ENCODE measurements at places on chromosomes 5 and 9.

DNA sequence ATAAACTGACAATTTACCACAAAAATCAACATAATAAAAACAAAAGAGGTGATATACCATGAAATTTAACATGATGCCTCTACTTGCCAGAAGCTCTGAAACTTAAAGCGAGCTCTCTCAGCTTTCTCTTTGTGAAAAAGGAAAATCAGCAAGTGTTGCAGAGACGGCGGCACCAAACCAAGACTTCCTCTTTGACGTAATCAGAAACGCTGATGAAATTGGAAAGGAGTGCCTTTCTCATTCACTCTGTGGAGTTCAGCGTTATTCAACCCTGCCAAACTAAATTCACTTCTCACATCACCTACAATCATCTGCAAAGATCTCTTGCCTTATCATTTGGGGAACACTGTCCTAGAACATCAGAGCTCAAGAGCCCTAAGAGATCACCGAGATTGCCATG, 32.2 kb downstream of the ANXA6 start:
- DNase-seq = no peak

GRCh38 chr5:82387001-82387818, 109.1 kb upstream of the RPS23 start:
- no peak for DNase-seq

DNA sequence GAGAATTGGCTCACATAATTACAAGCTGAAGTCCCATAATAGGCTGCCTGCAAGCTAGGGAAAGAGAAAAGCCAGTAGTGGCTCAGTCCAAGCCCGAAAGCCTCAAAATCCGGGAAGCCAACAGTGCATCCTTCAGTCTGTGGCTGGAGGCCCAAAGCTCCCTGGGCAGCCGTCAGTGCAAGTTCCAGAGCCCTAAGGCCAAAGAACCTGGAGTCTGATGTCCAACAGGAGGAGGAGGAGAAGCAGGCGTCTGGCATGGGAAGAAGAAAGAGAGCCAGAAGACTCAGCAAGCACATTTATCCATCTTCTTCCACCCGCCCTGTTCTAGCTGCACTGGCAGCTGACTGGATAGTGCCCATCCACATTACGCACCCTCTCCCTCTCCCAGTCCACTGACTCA, 213.4 kb downstream of the GAS1 start:
- no peak for DNase-seq

DNA sequence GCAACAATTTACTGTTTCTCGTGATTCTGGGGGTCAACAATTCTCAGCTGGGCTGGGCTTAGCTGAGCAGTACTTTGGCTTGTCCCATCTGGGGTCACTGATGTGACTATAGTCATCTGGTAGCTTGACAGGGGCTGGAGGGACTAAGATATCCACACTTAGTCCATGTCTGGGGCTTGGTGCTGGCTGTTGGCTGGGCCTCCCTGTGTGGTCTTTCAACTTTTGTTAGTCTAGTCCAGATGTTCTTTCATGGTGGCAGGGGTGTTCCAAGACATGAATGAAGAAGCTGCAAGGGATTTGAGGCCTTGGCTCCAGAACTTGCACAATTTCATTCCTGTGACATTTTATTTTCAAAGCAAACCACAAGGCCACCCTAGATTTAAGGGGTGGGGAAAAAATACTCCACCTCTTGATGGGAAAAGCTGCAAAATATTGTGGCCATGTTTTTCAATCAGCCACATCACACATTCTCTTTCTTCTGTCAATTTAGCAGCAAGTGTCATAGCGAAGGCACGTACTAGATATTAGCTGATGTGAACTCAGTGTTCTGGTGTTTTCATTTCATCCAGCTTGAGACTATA, 59.2 kb downstream of the TSSK1B start:
- no peak for DNase-seq

DNA sequence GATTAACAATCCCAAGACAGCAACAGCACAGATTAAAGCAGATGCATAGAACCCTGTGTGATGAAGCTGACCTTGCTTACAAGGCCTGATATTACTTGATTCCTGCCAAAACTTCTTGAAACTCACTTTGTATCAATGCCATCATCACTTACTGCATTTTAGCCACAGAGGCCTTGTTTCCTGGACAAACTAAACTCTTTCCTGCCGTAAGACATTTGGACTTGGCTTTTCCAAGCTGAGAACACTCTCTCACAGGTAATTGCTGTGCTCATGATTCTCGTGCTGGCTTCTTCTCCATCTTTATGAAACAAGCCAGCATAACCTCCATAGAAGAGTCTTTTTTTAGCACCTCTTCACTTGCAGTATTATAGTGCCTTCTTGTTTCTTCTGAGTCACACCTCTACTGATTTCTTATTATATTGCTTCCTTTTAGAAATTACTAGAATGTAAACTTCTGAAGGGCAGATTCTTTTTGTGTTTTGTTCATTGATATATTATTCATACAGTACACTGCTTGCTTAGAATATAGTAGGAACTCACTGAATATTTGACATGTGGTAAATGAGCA, 456.5 kb upstream of the ZNF608 start:
- DNase-seq = no peak

GRCh38 chr5:116272281-116272941, 187.6 kb downstream of the COMMD10 start:
- DNase-seq = no peak

- no peak for DNase-seq
Measured at GRCh38 chr5:128038643-128039042, 44.9 kb upstream of the SLC12A2 start.

DNA sequence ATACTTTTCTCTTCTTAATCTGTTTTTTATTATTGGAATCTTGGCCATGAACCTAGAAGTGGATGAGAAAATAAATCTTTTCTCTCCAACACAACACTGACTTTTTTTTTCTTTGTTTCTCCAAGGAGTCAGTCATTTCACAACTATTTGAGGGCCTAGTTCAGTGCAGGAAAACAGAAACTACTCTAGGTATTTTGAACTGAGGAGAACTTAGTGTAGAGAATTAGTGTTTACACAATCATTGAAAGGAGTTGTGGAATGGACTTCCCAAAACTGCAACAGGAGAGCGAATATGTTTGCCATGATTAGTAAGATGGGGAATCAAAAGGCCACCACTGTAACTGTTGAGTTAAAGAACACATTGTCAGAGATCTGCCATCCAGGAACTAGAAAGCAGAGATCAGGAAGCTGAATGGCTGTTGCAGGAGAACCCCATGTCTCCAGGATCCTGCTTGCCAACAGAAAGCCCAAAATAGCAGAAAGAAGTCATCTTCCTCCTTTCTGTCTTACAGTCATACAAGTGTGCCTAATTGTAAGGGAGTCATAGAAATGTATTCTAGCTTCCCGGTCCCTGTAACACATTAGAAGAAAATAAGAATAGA, 20.3 kb upstream of the PCDH1 start:
- DNase-seq = no peak

DNA sequence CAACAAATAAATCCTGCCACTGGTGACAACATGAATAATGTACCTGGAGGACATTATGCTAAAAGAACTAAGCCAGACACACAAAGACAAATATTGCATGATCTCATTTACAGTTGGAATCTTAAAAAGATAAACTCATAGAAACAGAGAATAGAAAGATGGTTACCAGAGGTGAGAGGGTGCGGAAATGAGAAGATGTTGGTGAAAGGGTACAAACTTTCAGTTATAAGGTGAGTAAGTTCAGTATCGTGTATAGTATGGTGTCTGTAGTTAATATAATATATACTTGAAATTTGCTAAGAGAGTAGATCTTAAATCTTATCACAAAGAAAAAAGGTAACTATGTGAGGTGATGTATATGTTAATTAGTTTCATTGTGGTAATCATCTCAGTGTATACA, 63.3 kb downstream of the PRRC1 start:
- no peak for DNase-seq

- no peak for DNase-seq
Measured at GRCh38 chr5:160903551-160903950, 51.5 kb upstream of the ATP10B start.

DNA sequence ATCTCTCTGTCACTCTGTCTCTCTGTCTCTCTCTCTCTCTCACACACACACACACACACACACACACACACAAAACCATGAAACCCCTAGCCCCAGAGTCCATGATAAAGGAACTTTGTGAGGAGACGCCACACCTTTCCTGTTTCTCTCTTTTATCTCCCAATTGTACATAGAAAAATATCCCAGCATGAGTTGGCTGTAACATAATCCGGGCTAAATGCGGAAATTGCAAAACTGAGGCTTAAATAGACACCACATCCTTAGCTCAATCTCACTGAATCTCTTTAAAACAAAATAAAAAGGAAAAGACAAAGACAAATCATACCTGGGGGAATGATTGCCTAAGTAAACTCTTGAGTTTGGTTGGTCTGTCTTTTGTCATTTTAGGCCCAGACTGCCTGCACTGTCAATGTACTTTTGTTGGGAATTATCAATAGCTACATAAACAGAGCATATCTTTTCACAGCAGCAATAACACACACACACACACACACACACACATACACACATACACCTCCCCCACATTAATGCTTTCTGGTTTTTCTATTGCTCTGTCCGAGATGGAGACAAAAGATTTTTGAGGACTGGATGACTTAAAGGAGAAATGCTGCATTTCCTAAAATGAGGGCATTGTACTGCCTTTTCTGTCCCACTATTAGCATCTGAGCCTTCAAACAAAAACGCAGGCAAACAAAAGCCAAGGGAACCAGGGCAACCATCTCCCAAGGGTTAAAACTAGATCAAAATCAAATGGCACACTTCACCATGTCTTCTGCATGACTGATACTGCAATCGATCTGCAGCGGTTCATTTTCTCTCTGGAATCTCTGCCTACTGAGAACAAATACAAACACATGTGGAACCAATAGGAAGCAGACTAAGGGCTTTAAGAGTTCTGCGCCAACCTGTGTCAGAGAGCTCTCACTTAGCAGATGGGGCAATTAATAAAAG, 321.5 kb downstream of the NFIB start:
- no peak for DNase-seq

DNA sequence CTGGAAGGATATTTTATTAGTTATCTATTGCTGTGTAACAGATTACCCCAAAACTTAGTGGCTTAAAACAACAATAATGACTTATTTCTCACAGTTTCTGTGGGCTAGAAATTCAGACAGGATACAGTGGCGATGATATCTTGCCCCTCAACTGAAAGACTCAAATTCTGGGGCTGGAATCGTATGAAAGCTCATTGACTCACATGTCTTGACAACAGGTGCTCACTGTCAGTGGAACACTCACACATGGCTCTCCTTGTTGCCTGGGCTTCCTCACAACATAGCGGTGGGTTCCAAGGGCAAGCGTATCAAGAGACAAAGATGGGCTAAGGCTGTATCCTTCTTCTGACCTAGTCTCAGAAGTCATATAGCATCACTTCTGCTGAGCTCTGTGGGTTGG, 3.7 kb upstream of the GNPDA1 start:
- no peak for DNase-seq

DNA sequence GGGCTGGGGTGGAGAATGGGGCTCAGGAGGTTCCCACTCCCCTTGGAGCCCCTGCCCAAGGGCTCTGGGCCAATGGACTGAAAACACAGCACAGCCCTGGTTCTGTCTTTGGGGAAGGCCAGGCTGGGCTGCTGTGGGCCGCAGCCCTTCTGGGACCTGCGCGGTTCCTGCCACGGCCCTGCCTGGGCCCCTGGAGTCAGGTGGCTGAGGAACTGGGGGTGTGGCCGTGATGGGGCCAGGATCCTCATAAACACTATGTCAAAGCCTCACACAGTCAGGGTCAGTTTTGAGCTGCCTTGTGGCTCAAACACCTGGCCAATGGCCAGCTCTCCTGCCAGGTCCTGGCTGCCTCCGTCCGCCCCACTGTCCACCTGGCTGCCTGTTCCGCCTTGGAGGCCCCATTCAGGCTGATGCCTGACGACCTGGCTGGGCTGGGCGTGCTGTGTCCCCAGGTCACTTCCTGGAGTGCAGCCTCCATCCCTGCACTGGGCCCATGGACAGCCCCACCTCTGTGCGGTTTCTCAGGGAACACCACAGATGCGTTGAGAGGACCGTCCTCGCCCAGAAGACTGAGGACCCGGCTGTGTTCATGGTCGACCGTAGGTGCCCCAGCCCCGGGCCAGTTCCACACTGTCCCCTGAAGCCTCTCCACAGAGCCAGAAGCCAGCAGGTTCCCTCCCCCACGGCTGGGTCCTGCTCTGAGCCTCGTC, 27.5 kb downstream of the PAEP start:
- DNase-seq = no peak

GRCh38 chr5:153523831-153524230, 33.4 kb downstream of the GRIA1 start:
- DNase-seq = no peak

GRCh38 chr9:86778761-86779160, 168.5 kb downstream of the GAS1 start:
- DNase-seq = no peak

DNA sequence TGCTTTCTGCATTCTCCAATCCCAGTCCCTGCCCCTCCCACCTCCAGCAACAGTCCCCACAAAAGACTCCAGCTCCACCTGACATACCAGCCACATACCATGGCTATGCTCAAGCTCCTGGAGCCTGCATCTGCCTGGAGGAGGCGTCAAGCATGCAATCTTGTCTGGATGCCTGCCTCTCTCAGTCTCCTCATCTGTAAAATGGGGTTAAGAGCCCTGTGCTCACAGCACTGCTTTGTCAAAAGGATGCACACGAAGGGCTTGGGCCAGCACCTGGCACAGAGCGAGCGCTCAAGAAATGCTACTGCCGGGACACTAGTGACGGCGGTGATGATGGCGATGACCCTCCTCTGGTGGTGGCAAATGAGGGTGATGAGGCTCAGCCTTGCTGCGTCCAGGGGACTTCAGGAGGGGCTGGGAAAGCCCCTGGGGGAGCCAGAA, 202.9 kb upstream of the IER5L start:
- DNase-seq = no peak

GRCh38 chr9:14127656-14128055, 186.3 kb downstream of the NFIB start:
- DNase-seq = no peak

DNA sequence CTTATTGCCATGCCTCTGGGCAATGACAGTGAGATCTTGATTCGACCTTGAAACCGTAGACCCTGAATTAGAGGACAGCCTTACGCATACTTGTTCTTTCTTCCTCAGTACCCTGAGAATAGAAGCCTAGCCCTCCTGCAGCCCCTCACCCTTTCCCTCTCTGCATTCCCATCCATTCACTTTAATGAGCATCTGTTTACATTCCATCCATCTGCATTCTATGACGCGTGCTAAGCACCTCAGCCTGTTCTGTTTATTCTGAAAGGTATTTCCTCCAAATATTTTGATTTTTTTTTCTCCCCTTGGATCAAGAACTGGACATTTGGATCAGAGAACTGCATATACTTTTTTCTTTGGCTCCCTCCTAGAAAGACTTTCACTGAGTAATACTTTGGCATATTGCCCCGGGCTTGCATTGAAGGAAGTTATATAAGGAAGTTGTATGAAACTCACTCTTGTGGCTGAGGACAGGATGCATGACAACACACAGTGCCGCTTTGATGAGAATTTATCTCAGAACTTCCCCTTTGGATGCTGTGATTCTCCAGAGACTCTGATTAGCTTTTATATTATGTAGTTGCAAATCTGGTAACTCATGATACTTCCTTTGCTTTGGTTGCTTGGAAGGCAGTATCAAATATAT, 15.7 kb downstream of the TMEM8B start:
- DNase-seq = no peak

All from anterior cingulate cortex (tissue), 58 donors.